ENCODE measurements at places on chromosomes 3 and 15. TPM values are rescaled to one million over a fixed set of nuclear protein-coding genes. Genes with fewer than 3 reads are reported as not detected.

DNA sequence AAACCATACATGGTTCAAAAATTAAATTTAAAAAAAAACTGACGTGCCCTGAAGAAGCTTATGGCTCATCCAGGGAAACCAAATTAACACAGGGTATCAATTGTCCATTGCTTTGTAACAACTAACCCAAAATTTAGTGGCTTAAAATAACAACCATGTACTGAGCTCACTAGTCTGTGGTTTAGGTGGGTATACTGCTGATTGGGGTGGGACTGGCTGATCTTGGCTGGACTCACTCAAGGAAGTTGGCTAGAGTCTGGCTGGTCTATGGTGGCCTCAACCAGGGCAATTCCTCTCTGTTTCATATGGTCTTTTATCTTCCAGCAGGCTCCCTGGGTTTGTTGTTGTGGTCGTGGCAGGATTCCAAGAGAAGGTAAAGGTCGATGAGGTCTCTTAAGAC, 14.1 kb upstream of the EDC3 start:
- no peak for DNase-seq

GRCh38 chr15:101113114-101114005, 138.5 kb downstream of the CHSY1 start:
- DNase-seq, result no peak

DNA sequence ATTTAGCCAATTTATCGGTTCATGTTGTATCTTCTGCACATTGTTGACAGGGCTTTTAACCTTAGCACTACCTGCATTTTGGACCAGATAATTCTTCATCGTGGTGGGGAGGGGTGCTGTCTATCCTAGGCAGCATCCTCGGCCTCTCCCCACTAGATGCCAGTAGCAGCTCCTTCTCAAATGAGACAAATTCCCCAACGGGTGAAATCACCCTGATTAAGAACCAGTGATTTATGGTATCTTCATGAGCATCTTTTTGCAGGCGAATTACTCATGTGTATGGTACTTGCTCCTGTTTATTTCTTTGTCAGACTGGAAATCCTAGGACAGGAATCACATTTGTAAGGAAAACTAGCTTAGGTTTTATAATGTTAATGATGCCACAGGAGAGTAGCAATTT, 68.0 kb downstream of the C3orf70 start:
- no peak for DNase-seq

GRCh38 chr15:62497356-62497755, 332.3 kb upstream of the C2CD4B start:
- no peak for DNase-seq

The PLCL2 gene
- total RNA-seq, result 6.8 TPM

GRCh38 chr3:188239577-188239976, 85.6 kb downstream of the LPP start:
- no peak for DNase-seq

The PRICKLE2 gene
- 8.9 TPM for total RNA-seq

- DNase-seq, result no peak
Measured at GRCh38 chr3:126990890-126991289, 8.0 kb downstream of the PLXNA1 start.

- DNase-seq, result no peak
Measured at GRCh38 chr15:51060030-51060673, 34.6 kb downstream of the TNFAIP8L3 start.

DNA sequence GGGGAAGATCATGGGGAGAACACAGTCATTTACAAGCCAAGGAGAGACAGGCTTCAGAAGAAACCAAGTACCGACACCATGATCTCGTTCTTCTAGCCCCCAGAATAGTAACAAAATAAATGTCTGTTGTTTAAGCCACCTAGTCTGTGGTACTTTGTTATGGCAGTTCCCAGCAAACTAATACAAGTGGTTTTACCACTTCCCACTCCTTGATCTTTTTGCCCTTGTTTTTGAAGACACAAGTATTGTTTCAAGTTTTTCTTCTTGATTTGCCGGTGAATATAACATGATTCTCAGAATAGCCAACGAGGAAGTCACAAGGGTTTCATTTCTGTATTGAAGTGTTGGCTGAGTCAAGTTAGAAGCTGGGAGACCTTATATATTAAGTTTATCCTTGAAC, 220.3 kb downstream of the SOX2 start:
- DNase-seq, result no peak

The ALDH1A2 gene
- 0.31 TPM for total RNA-seq

GRCh38 chr3:136938334-136938733, 19.4 kb upstream of the IL20RB start:
- no peak for DNase-seq

The OSBPL10 gene
- total RNA-seq, result 88.8 TPM

DNA sequence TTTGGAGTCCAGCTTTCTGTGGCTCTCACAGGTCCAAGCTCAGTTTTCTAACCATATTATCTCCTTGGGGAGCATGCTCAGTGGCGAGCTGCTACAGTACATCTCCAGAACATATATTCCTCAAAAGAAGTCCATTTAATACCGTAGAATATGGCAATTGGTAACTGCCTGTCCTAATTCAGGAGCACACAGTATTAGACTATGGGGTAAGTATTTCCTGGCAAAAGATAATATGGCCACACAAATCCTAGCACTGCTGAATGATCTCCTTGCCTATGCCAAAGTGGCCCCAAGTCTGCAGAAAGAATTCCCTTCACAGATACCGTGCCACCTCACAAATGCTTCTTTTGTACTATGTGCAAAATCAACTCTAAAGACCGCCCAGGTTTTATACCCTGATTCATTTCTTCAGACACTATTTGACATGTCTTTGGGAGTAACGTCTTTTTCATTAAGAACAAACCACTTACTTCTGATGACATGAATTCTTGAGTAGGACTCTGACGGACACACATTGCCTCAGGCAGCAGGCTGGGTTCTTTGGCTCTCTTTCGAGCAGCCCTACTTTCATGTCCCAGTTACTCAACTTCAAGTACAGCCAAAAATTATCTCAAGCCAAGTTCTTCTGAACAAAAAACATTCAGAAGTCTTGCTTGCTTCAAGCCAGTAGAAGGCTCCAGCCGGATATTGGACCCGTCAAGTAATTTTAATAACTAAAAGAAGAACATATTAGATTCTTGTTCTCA, 368.3 kb upstream of the DCBLD2 start:
- DNase-seq, result no peak

- no peak for DNase-seq
Measured at GRCh38 chr3:9757427-9757826, 7.7 kb downstream of the OGG1 start.

GRCh38 chr15:76905013-76905839, at the start of gene SCAPER:
Gene SCAPER, minus strand, starts transcription at chr15:76905340. Its CDS starts 21,523 bp downstream, at chr15:76883817.
- peak; percentile 95 for DNase-seq

DNA sequence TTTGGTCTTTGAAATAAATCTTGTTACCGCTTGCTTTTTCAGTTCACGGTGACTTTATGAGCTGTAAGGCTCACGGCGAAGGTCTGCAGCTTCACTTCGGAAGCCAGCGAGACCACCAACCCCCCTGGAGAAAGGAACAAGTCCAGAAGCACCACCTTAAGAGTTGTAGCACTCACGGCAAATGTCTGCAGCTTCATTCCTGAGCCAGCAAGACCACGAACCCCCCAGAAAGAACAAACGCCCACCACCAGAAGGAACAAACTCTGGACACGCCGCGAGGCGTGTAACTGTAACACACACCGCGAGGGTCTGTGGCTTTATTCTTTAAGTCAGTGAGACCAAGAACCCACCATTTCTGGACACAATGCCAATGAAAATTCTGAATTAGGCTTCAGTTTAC, 28.8 kb downstream of the GOLGA6A start:
- DNase-seq, result no peak

- DNase-seq, result no peak
Measured at GRCh38 chr3:142850395-142851023, 38.4 kb downstream of the PCOLCE2 start.

The MNS1 gene
- not detected for total RNA-seq

The RLBP1 gene
- total RNA-seq, result not detected

GRCh38 chr3:185430375-185430774, 67.4 kb downstream of the MAP3K13 start:
- no peak for DNase-seq

DNA sequence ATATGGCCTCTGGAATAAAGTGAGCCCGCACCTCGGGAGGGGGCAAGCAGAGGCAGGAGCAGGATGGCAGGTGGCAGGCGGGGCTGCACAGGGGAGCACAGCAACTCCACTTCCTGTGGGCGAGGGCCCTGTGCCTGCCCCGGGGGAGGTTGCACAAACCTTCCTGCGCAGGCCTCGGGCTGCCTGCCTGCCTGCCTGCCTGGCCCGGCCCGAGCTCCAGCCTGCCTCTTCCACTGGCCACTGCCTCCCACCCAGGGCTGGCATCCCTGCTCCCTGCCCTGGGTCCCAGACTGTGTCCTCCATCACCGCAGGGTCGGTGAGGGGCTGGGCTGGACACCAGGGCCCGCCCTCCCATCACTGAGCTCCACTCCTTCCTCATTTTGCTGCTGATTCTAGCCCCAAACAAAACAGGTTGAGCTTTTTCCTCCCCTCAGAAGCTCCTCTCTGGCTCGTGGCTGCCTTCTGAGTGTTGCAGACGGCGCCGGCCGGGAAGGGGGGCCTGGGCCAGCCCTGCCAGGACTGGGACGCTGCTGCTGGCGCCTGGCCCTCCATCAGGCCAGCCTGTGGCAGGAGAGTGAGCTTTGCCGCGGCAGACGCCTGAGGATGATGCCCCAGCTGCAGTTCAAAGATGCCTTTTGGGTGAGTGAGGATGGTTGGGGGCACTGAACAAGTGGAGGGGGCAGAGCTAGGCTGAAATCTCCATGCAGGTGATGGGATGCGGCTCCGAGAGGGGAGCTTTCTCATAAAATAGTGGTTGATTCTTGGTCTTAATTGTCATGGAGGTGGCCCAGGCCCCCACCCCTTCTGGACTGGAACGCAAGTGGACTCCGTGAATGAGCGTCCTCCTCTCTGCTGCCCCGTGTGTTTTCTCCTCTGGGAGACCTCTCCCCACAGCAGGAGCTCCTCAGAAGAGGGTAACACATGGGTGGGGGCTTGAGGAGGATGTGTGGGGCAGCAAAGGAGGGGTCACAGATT, at the start of gene PSTPIP1:
TSS of gene PSTPIP1 (plus strand) at position 156 of the 975 bp plus-strand sequence. CDS start at position 604, 448 bp downstream.
- DNase-seq, result no peak

GRCh38 chr3:166829896-166830295, 550.2 kb downstream of the ZBBX start:
- no peak for DNase-seq

- no peak for DNase-seq
Measured at GRCh38 chr3:111928613-111929012, 50.2 kb upstream of the ABHD10 start.

- DNase-seq, result no peak
Measured at GRCh38 chr3:115784739-115785536, 161.6 kb downstream of the GAP43 start.

The CEMIP gene
- total RNA-seq, result 0.60 TPM

The FMN1 gene
- total RNA-seq, result 2.9 TPM

DNA sequence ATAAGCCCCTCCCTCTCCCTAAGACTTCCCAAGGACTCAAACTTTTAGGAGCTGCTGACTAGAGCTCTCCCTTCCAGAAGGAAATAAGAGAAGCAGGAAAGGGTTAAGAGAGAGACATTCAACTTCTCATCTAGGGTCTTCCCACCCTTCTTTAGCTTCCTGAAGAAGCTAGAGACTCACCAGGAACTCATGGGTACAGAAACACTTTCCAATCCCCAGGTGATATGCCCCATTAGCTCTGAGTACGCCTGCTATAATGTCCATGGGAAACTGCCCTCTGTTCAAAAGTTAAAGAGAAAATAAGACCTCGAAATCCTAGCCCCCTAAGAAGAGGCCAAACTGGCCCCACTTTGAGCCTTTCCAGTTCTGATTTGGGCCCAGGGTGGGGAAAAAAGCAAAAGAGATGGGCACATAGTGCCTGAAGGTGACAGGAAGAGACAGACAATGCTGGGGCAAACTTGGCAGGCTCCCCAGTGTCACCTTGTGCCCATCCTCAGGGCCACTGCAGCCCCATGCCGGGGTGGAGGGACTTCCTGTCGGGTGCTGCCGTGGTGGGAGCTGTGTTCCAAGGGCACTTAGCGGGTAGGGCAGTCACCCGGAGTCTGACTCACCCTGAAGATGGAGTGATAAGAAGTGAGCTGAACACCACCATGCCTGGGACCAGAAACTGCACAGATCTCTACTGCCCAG, 29.5 kb downstream of the CCDC12 start:
- DNase-seq, result no peak

The WDR93 gene
- not detected for total RNA-seq

DNA sequence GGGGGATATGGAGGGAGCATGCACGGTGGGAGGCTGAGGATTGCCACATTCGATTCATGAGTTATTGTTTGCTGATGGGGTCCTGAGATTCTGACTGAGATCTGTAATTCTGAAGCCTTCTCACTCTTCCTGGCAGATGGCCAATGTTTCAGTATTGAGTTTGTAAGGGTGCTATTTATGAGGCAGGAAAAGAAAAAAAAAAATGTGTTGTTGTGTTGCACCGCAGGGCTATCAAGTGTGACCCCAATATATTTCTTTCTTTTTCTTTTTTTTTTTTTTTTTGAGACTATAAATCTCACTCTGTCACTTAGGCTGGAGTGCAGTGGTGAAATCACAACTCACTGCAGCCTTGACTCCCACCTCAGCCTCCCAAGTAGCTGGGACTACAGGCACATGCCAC, 3.2 kb upstream of the SENP2 start:
- DNase-seq, result no peak

GRCh38 chr15:92914103-92914499, 14.0 kb downstream of the CHD2 start:
- no peak for DNase-seq

GRCh38 chr3:135224815-135225362, 429.8 kb downstream of the EPHB1 start:
- no peak for DNase-seq

The MCF2L2 gene
- total RNA-seq, result 13.7 TPM

DNA sequence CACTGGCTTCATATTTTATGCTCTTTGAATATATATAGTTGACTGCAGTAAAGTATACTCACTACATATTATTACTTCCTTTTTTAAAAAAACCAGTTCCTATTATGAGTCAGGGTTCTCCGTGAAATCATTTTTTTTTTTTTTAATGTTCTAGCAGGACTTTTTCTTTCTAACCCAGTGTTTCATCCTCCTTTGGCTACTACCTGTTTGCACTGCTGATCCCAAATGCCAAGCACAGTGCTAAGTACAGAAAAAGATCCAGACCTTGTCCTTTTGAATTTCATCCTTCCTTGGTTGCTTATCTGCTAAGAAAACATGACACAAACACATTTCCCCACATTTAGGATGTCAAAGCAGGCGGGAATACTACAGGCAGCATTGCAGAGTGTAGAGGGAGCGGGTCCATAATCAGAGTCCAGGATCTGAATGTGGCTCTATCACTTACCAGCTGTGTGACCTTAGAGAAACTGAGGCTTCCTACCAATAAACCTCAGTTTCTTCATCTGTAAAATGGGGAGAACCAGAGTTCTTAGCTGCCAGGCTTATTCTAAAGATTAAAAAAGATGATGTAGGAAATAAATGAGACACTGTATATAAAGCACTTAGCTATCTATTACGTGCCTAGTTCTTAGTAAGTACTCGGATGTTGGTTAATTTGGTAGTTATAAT, 37.2 kb upstream of the ANPEP start:
- DNase-seq, result no peak

GRCh38 chr3:100030346-100030745, 84.0 kb downstream of the FILIP1L start:
- DNase-seq, result no peak

GRCh38 chr3:26840272-26840870, 217.8 kb downstream of the LRRC3B start:
- DNase-seq, result peak; percentile 19
